ENCODE measurements at places on chromosomes 1 and 21.

GRCh38 chr21:35635261-35635660 lies 425.1 kb downstream of the SETD4 start:
- DNase-seq, result no peak

DNA sequence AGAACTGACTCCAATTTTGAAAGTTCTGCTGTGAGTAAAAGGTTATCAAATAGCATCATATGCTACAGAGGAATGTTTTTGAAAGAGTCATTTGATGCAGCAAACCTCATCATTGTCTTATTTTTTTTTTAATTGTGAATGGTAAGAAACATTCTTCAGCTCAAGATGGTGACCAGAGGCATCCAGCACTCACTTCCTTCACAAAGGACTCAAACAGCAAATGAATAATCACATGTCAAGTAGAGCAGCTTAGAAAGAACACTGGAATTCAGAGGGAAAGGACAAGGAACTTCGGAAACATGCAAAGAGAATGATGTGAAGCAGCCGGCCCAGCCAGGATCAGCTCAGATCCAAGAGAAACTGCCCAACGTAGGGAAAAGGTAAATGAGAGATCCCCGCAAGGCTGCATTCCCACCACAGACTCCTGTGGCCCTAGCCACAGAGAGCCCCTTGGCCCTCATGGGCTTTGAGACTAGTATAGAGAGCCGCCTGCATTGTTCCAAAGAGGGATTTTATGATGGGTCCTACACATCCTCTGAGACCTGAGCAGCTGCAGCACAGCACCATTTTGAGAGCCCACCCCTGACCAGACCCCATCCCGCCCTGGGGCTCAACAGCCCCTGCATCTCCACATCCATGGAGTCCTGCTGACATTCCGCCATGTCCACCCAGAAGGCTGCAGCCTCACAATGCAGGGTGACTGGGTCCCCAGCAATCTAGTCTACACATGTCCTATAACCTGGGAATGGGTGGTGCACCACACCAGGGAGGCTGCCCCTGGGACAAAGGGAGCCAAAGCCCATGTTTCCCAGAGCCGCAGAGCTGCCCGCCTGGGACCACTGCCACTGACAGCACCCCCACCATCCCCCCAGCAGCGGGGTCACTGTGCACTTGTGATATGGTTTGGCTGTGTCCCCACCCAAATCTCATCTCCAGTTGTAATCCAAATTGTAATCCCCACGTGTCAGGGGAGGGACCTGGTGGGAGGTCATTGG lies 21.2 kb upstream of the UTS2 start:
- no peak for DNase-seq

GRCh38 chr1:185819798-185820197 lies 85.6 kb downstream of the HMCN1 start:
- DNase-seq, result no peak

- DNase-seq, result no peak
Measured at GRCh38 chr21:38323721-38324531, 67.1 kb downstream of the KCNJ15 start.

GRCh38 chr1:221548942-221549341 lies 192.9 kb downstream of the DUSP10 start:
- no peak for DNase-seq

DNA sequence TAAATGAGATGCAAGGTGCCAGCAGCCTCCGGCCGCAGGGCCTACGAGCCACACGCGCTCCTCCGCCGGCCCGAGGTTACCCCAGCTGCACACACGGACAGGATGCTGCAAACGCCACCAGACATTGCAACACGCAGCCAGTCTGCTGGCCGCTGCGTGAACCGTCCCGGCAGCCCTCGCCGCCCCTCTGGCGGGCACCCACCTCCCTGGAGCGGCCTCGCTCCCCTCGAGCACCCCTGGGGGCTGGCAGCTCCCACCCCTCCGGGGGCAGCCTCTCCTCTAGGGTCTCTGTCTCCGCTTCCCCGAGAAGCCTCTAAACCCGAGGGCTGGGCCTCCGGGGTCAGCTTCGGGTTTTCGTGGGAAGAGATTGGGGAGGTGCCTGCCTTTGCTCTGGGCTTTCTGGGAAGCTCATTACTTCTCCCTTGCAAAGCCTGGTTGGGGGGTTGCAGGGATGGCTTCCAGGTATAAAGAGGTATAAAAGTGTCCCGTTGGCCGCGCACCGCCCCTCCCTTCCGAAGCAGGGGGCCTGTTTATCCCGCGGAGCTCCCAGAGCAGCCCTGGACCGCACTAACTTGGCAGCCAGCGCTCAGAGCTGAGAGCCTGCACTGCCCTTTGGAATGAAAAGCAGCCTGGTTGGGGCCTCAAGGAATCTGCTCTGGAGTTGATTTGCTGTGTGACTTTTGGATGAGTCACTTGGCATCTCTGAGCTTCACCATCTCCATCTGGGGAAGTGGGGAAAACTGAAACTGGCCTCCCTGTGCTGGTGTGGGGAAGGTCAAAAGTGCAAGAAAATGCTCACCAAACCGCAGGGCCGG lies 21.8 kb downstream of the DHRS3 start:
- no peak for DNase-seq

DNA sequence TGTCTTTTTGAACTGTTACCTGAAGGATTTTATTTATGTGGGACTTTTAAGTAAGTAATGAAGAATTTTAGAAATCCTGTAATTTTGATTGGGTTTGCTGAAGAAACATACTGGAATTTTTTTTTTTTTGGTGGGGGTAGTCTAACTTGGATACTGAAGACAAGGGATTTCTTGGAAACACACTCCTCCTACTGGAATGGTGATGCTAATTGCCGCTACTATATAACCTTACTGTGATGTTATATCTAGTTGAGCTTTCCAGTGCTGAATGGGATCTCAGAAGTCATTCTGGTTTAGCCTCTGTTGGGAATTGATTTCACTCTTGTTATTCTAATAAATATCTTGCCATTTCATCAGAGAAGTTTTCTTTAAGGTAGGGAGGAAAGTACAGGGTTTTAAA lies 8.4 kb downstream of the PPP2R5A start:
- DNase-seq, result no peak

- DNase-seq, result no peak
Measured at GRCh38 chr1:247539215-247539614, 3.0 kb upstream of the OR2C3 start.

DNA sequence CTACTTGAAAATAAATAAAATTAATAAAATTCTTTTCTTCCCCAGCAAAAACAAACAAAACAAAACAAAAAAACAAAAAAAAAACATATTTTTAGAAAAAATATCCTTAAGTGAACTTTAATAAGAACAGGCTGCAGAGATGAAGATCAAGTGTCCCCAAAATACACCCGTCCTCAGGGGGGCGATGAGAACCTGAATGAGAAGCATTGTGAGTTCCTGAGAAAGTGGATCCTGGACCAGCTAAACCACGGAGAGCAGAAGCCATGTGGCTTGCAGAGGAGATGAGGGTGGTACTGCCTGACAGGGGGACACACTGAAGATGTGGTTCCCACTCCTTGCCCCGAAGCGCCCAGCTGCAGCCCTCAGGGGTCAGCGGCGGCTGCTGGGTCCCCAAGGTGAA lies 89.3 kb downstream of the ITPKB start:
- no peak for DNase-seq

DNA sequence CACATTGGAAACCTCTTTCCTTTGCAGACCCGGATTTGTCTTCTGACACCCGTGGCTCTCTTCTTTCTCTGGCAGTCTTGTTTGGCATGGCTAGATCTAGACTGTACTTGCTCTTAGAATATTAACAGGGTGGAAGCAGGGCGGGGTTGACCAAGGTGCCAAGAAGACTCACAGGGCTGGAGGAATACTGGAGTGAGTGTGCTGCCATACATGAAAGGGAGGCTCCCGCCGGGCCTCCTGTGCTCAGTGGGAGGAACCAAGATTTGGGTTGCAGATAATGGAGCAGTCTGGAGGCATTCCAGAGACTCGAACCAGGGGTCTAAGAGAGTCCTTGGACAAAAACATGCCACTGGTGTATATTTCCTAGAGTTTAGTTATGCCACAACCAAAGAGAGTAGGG lies 27.6 kb upstream of the SNX27 start:
- no peak for DNase-seq

DNA sequence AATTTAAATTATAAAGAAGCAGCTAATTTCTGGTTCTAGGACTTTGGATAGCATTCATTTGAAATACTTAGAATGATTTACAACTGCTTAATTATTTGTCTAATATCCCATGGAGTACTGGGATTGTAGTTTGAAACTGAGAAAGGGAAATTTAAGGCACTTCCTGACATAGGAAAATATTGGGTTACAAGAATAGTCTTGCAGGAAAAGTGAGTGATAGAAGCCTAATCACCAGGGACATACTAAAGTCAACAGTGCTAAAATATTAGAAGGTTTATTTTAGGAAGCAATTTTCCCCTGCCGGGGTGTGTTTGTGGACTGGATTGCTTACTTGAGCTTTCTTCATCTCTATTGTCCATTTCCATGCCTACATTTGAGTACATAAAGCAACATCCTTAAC lies 661.6 kb downstream of the ADGRL2 start:
- DNase-seq, result no peak

DNA sequence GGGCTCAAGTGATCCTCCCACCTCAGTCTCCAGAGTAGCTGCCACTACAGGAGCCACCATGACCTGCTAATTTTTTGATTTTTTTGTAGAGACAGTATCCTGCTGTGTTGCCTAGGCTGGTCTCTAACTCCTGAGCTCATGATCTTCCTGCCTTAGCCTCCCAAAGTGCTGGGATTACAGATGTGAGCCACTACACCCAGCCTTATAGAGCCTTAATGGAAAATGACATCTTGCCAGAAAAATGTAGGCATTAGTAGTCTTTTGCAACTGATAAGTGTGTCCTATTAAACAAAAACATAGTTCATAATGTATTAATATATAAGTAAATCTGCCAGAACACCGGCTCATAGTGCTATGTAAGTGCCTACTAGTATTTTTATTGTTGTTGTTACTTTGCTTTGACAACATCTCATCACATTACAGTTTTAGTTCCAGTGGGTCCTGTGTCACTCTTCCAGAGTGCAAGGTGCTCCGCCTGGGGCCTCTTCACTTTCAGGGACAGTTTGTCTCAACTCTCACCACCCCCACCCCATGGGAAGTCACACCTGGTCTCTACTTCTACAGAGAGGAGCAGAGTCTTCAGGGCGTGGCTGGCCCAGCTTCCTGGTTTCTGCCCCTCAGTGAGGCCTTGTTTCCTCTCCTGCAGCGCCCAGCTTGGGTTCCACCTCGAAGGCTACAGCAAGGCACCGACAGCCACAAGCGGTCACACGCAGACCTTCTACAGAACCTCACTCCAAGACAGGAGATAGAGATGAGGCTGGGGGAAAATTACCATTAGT lies 30.1 kb downstream of the RHOU start:
- DNase-seq, result no peak

GRCh38 chr1:208166340-208167138 lies 77.6 kb downstream of the PLXNA2 start:
- no peak for DNase-seq

GRCh38 chr1:43293896-43294760 lies 6.7 kb upstream of the TIE1 start:
- no peak for DNase-seq

GRCh38 chr1:110043016-110043415 lies 8.6 kb downstream of the STRIP1 start:
- DNase-seq, result no peak

DNA sequence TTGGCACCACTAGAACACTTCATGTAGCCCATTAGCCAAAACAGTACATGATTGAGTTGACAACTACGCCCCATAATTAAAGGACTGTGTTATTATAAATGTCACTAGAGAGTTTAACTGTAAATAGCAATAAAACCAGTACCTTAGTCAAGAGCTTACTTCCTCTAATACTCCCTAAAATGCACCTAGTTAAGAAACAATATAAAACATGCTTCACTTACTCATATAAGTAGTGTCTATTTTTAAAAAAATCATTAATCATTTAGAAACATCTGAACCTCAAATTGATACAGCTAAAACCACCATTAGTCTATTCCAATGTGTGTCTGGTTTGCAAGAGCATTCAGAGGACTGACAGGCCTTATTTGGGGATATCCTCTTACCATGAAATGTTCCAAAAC lies 25.3 kb downstream of the PTP4A2 start:
- DNase-seq, result no peak

- no peak for DNase-seq
Measured at GRCh38 chr1:84959294-84959693, 37.6 kb downstream of the MCOLN2 start.

GRCh38 chr1:52102336-52103013 lies 39.4 kb upstream of the ZFYVE9 start:
- no peak for DNase-seq

- no peak for DNase-seq
Measured at GRCh38 chr1:72777918-72778317, 495.6 kb upstream of the NEGR1 start.

- DNase-seq, result no peak
Measured at GRCh38 chr1:201063145-201063544, 39.6 kb upstream of the KIF21B start.

DNA sequence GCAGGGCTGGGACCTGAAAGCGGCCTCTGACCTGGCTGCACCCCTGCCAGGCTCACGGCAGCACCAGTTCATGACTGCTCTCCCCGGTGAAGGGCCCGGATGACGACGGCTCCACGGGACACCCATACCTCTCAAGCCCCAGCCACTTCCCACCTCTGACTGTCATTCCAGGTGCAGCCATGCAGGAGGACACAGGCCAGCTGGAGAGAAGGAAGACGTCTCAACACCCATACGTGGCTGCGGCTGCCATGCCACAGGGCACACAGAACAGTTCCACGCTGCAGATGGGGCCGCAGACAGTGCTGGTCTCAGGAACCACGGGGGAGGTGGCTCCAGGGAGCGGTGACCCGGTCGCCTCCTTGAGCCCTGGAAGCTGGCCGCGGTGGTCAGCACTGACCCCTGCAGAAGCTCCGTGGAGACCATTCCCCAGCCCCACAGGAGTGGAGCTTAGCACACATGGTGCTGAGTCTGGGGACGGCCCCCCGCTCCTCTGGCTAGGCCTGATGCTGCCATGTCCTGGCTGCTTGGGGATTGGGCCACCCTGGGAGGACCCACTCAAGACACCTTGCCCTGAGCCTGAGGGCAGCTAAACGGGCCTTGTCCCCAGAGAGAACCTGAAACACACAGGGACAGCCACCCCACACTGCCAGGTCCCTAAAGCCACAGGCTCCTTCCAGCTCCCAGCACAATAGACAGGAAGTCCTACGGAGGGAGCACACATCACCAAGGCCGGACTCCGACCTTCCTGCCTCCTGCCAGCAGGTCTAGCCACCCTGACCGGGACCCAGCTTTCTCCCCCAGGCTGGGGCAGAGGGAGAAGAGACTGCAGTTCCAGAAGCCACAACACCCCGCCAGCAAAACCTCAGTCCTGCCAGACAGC lies 8.6 kb downstream of the WNT9A start:
- no peak for DNase-seq

DNA sequence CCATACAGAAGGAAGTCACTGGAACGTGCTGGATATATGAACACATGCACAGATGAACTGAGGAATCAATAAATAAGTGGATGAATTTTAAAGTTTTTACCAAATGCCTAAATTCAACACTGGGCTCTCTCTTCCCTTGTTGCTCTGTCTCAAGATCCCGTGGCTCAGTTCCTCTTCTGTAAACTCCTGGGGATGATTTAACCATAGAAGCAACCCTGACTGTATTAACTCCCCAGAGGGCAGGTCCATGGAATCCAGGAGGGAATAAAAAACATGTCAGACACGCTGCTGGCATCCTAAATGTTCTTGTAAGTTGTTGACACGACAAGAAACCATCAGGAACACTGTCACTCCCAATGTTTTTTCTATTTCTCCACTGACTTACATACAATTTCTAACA lies 45.3 kb upstream of the GPR157 start:
- DNase-seq, result no peak
